Stimulated activated CD4-positive, alpha-beta T cell treated with anti-CD3 and anti-CD28 coated beads, Interleukin-2, amount 100 ng/mL, for 24 hours (primary cell): ENCODE measurements at places on chromosomes 11 and 22.

GRCh38 chr11:78420255-78420764 is 2.7 kb upstream of the GAB2 start:
- peak; percentile 63 for DNase-seq

GRCh38 chr11:132999516-132999915 is 532.8 kb downstream of the OPCML start:
- DNase-seq = no peak

DNA sequence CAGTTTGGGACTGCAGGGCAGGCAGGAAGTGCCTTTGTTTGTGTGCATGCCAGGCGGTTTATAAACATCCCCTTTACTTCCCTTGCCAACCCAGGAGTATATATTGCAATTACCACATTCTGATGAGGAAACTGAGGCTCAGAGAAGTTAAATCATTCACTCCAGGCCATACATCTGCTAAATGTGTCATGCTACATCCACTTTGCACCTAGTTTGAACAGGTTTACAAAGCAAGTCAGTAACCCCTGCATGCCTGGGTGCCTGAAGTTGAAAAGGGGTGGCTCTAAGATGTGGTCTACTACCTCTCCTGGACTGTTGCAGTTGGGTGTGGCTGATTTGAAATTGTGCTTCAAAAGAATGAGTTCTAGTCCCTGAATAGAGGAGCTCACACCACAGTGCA is 23.6 kb downstream of the FLI1 start:
- DNase-seq = no peak

- peak; percentile 41 for DNase-seq
Measured at GRCh38 chr11:65492637-65493366, 6.0 kb upstream of the MALAT1 start.

DNA sequence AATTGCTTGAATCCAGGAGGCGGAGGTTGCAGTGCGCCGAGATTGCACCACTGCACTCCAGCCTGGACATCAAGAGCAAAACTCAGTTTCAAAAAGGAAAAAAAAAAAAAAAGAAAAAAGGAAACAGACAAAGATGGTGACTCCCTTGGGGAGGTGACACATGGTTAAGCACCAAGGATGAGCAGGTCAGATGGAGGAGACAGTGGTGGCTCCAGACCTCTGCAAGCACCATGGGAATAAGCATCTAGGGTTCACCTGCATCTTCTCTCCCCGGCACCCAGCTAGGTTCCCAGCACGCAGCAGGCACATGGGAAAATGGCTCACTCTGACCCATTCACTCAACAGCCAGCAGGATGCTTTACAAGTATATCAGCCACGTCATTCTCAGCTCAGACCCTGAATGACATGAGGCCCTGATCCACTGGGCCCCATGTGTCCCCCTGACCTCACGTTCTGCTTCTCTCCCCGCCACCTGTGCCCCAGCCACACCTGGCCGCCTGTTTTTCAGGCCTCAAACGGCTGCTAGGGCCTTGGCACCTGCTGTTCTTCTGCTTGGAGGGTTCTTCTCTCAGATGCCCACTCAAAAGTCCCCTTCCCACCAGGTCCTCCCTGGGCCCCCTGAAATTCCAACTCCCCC is 24.2 kb downstream of the A4GALT start:
- no peak for DNase-seq

GRCh38 chr11:118924591-118925585 is 838 bp downstream of the BCL9L start:
- peak; percentile 63 for DNase-seq

- no peak for DNase-seq
Measured at GRCh38 chr11:31799435-31800397, 11.4 kb downstream of the PAX6 start.

DNA sequence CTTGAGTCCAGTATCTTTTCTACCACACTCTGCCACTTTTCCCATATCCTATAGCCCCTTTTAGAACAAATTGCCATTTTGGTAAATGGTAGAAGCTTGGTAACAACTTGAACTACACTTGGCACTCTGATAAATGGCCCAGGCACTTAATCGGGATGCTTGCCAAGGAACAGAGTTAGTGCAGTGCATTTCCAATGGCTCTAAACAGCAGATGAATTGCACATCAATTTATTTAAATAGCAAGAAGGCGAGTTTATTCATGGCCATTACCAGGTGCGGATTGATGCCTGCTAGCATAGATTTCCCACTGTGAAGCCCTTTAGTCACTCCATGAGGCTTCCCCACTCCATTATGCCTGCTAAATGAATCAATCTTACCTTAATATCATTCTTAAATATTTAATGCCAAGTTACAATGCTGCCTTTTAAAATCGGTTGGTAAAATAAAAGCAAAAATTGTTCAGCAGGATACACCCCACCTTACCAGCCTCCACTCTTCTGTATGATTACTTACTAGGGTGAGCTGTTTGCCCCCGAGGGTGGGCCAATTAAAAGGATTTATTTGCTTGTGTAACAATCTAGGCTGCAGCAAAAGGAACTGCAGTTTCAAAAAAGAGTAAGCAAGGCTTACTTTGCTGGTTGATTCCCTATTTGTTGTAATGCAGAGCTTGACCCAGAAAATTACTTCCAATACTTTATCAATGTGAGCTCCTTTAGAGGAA is 136.0 kb upstream of the ARHGAP42 start:
- DNase-seq = no peak

DNA sequence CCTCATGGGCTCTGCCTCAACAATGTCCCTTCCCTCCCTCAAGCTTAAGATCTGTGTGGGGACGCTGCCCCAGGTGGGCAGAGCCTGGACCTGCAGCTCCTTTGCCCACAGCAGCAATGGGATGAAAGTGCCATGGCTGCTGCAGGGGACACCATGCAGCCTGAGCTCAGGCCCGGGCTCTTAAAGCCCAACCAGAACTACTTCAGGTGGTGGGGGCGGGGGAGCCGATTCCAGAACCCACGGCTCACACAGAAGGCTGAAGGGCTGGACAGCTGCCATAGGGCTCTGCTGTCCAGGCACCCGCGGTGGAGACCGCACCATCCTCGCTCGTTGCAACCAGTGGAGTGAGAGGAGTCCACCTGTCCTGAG is 12.5 kb downstream of the CHID1 start:
- DNase-seq = no peak

GRCh38 chr11:72781063-72781312 is 12.9 kb downstream of the STARD10 start:
- DNase-seq = no peak
